ENCODE measurements at places on chromosomes 12 and 14. TPM values are rescaled to one million over a fixed set of nuclear protein-coding genes. Genes with fewer than 3 reads are reported as not detected.
A peak's percentile ranks its signal among the peaks of the same experiment; 100 is the strongest.

COL2A1 gene
- 0.34 TPM for total RNA-seq

CRIP1 gene
- total RNA-seq: 309 TPM

DNA sequence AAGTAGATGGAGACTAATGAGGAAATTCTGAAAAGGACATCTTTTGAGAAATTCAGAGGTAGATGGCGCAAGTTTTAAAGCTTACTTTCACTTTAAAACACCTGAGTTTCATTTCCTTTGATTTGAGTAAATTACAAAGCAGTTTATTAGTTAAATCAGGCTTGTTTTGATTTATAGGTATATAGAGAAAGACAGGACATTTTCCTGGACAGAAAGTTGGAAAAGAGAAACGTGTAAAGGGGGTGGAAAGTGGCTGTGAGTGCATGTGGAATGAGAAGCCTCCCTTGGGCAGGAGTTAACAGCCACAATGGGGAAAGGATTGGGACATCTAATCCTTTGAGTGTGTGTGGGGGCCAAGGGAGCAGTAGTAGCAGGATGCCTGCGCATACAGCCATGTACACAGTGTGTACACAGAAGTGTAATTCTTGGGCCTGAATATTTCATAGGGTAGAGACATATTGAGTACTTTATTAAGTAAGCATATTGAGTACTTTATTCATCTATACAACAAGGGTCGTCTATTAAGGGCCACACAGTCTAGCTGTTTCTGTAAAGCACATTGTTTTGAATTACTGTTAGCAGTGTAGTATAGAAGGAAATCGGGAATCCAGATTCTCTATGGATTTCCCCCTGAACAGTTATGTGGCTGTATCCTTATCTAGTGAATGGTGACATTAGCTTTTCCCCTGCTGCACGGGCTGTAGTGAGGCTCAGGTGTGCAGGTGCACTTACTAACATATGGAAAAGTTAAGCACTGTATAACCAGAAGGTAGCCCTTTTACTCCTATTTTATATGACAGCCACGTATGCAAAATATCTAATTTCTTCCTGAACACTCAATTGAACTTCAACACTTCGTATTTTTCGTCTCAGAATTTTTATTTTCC, 19.1 kb downstream of the MARK3 start:
- no peaks in the 10 kb centered on the region for H3K27me3 ChIP-seq
- peak overlapping the region; percentile 87 for H3K27ac ChIP-seq
- DNase-seq: peak; percentile 76
- H3K4me3 ChIP-seq: peak overlapping the region; percentile 34

- no peaks in the 10 kb centered on the region for H3K36me3 ChIP-seq
- H3K27me3 ChIP-seq: no peaks in the 10 kb centered on the region
- no peak overlapping the region for H3K4me3 ChIP-seq
Observed at GRCh38 chr12:28631831-28632230, 441.6 kb downstream of the CCDC91 start.

GRCh38 chr12:14635776-14636175, 60.6 kb downstream of the GUCY2C start:
- no peaks in the 10 kb centered on the region for H3K4me1 ChIP-seq
- no peaks in the 10 kb centered on the region for H3K27me3 ChIP-seq
- DNase-seq: no peak
- H3K36me3 ChIP-seq: no peaks in the 10 kb centered on the region

Measured in upper lobe of left lung (tissue), 6 donors.